ENCODE measurements at places on chromosomes 16 and 17.

GRCh38 chr17:57486882-57487301 is 230.6 kb downstream of the MSI2 start:
- DNase-seq, result no peak

- DNase-seq, result no peak
Observed at GRCh38 chr17:65535777-65536572, 25.5 kb downstream of the AXIN2 start.

DNA sequence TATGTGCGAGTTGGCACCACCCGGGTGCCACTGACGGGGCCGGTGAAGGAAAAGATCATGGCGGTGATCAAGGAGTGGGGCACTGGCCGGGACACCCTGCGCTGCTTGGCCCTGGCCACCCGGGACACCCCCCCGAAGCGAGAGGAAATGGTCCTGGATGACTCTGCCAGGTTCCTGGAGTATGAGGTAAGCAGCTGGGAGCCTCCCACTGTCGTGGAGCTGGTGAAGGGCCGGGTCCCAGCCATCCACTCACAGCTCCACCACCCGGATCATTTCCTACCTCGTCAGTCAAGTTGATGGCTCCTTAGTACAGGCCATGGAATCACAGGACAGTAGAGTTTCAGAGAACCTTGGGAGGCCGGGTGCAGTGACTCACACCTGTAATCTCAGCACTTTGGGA is 20.0 kb downstream of the ATP2A1 start:
- no peak for DNase-seq

DNA sequence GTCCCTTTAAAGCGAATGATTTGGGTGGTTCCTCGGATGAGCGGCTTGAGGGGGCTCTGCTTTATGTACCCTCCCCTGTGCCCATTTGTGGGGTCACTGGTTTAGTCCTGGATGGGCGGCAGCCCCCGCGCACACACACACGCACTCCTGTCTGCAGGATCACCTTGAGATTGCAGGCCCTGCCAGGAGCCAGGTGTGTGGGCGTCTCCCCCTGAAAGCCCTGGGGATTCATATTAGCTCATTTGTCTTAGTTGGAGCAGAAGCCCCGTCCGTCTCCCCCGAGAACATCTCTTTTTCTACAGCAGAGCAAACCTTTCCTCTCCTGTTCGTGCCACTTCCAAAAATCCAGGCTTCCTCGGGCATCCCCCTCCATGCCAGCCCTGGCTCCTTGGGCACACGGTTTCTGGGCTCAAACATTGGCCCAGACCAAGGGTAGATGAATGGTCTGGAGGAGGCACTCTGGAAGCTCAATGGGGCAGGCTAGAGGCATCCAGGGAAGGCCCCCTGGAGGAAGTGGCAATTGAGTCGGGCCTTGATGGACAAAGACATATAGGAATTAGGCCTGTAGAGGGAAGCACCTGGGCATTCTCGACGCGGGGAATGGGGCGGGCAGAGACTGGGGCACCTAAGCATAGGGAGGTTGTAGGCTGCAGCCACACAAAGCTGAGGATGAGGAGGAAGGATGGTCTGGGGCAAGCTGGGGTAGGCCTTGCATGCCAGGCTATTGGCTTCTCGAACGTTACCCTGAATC is 218.5 kb upstream of the GSE1 start:
- no peak for DNase-seq

GRCh38 chr17:74637265-74637664 is 13.7 kb upstream of the CD300E start:
- DNase-seq, result no peak

DNA sequence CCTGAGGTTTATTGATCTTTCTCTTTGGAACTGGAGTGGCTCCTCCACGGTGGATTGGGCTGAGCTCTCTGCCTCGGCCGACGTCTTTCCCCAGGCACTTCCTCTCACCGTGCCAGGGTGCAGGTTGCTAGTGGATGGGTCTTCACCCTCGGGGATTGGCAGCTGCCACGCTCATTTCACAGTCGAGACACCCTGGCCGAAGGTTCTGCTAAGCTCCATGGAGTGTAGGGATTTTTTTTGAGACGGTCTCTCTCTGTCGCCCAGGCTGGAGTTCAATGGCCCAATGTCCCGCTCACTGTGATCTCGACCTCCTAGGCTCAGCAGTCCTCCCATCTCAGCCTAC is 280.8 kb downstream of the SEC14L1 start:
- DNase-seq, result no peak

DNA sequence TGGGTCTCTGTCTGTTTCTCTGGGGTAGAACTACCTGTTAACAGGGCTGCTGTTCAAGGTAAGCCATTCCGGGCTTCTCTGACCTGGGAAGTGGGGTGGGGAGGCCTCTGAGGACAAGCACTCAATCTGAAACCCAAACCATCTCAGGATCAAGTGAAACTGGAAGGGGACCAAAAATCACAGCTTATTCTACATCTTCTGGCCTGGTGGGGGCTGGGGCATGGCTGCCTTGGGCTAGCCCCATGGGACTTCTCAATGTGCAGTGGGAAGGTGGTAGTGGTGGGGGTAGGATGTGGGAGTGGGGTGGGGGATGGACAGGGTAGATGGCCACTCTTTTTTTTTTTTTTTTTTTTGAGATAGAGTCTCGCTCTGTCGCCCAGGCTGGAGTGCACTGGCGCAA is 5.5 kb downstream of the FLOT2 start:
- no peak for DNase-seq

- DNase-seq, result no peak
Observed at GRCh38 chr16:73220836-73221235, 172.9 kb upstream of the ZFHX3 start.

- DNase-seq, result no peak
Observed at GRCh38 chr16:88967830-88968588, 9.0 kb downstream of the CBFA2T3 start.

GRCh38 chr17:17201907-17202306 is 4.2 kb downstream of the PLD6 start:
- DNase-seq, result no peak

DNA sequence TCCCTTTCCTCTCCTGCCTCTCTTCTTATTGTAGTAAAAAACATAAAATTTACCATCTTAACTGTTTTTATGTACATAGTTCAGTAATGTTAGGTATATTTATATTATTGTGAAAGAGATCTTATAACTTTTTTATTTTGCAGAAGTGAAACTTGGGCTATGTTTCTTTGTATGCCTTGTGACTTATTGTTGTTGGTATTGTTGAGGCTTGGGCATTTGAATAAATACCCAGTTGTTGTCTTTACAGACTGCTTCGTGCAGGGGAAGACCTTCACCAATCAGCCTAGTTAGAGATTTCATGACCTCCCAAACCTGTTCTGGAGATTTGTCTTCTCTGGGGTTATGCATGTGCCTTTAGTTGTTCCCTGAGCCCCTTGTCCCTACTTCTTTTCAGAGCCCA is 31.9 kb downstream of the REXO5 start:
- no peak for DNase-seq

- DNase-seq, result no peak
Observed at GRCh38 chr17:44197980-44198720, 1.5 kb downstream of the ATXN7L3 start.
